CD4-positive, alpha-beta T cell treated with Interleukin-10 for 1 hour (primary cell): ENCODE measurements at places on chromosomes 6 and 20.

GRCh38 chr6:52990342-52990741 is 4.7 kb downstream of the GSTA4 start:
- DNase-seq, result no peak

DNA sequence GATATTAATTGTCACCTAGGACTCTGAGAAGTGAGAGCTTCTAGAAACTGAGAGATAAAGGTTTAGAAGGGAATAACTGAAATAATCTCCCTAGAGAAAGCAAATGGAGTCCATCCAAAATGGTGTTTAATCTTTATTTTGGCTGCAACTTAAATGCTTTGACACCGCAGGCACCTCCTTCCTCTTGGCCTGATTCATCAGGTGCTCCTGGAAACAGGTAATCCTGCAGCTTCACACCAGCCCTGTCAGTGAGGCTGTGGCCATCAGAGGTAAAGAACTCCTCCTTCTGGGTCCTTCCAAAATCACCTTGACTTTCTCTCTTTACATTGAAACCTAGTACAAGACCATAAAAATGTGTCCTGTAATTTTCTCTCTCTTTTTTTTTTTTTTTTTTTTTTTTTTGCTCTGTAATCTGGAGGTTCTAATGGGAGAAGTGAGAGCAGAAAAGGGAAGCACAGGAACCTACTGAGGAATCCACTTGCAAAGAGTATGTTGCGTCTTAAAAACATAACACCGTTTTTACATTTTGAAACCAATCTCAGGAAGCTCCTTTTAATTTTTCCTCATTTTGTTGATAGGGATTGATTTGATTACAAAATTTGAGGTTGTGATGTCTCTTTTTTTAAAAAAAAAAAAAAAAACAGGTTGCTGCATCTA is 124.2 kb downstream of the LRRC1 start:
- DNase-seq, result no peak

GRCh38 chr6:163954088-163954775 is 539.7 kb downstream of the QKI start:
- no peak for DNase-seq

DNA sequence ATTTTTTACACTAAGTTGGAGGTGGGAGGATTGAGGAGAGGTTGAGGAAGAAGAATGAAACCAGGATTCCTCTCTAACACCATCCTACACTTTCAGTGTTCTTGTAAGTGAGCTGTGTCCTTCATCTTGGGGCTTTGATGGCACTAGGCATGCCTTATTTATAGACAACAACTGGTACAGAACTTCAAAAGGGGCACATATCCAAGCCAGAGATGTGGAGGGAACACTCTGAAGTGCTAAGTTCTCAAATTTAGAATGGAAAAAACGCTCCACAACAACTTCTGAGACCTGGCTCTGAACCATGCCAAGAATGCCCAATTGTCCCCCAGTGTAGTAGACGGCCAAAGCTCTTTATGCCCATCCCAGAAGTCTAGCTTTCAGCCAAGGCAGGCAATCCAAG is 16.2 kb upstream of the PKHD1 start:
- DNase-seq, result no peak

DNA sequence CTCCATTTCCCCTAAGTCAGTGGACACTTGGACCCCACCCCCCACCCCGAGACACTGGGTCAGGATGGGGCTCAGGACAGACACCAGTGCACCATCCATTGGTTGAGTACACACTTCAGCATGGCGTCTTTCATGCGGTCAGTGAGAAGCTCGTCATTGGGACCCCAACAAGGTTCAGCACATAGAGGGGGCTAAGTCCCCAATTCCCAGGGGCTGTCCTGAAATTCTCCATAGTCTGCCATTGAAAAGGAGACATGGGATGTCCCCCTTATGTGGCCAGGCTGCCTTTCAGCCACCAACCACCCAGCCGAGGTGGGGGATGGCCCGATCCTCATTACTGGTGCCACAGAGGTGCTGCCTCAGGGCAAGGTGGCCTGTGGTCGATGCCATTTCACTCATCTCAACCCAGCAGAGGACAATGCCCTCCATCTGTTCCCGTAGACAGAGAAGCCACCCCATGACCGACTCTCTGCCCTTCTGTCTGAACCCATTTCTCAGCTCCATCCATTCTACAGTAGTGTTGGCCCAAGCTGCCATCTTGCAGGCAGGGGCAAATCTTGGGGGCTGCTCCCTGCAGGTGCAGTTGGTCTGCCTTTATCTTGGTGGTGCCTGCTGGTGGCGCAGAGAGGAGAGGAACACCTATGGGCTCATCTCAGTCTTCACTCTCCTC is 37.4 kb downstream of the PRR18 start:
- DNase-seq, result no peak

- no peak for DNase-seq
Observed at GRCh38 chr6:21998582-21998981, 298.3 kb downstream of the PRL start.

DNA sequence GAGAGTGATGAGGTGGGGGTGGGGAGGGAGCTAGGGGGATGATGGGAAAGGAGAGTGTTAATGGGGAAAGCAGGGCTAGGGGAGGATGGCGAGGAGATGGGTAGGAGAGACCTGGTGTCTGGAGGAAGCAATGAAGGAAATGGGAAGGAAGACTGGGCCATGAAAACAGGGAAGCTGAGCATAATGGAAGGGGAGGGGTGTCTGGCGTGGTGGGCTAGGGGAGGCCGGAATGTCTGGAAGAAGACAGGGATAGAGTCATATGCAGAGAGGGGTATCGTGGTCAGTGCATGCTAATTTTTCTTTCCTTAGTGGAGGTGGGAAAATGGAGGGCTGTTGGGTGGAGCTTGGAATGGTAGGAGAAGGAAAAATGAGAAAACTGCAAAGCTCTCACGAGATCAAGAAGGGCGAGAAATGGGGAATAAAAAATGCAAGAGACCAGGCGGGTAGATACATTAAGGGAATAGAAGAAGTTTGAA is 423 bp downstream of the KLHDC3 start:
- no peak for DNase-seq

- no peak for DNase-seq
Observed at GRCh38 chr6:162478192-162478671, 249.3 kb downstream of the PRKN start.

DNA sequence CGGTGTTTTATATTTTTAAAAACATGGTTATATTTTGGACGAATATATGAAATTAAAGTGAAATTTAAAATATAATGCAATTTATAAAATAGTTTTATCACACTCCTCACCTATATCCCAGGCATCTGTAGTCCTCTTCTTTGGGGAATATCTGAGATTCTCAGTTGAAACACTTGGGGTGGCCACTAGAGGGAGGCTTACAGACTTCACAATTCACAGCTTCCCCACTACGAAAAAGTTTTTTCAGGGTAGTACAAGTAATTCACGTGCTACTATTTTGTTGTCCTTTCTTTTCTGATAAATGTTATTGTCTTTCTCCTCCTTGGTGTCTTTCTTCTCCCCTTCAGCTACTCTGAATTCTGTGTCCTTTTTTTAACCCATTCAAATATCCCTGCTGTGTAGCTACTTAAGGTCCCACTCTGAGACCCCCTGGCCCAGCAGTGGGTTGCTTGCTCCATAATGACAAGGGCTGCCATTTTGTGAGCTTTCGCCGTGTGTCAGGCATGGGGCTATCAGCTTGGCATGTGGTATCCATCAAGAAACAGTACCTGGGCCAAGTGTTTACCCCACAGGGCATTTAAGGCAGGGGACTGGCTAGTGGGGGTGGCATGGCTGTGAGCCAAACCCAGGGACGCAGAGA is 43.6 kb upstream of the PHACTR3 start:
- DNase-seq, result no peak

GRCh38 chr20:25271486-25272222 is 23.8 kb downstream of the PYGB start:
- DNase-seq, result no peak

DNA sequence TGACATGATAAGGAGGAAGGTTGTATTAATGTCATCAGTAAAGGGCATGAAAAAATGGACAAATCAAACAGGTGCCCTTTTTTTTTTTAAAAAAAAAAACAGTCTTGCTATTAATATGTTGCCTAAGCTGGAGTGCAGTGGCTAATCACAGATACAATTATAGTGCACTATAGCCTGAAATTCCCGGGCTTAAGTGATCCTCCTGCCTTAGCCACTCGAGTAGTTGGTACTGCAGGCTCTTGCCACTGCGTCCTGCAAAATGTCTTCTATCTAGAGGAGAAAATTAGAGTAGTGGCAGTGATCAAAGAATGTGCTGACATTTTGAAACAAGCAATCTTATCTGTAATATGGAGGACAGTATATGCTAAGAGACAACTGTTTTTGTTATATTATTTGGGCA is 127.7 kb downstream of the ASCC3 start:
- no peak for DNase-seq

DNA sequence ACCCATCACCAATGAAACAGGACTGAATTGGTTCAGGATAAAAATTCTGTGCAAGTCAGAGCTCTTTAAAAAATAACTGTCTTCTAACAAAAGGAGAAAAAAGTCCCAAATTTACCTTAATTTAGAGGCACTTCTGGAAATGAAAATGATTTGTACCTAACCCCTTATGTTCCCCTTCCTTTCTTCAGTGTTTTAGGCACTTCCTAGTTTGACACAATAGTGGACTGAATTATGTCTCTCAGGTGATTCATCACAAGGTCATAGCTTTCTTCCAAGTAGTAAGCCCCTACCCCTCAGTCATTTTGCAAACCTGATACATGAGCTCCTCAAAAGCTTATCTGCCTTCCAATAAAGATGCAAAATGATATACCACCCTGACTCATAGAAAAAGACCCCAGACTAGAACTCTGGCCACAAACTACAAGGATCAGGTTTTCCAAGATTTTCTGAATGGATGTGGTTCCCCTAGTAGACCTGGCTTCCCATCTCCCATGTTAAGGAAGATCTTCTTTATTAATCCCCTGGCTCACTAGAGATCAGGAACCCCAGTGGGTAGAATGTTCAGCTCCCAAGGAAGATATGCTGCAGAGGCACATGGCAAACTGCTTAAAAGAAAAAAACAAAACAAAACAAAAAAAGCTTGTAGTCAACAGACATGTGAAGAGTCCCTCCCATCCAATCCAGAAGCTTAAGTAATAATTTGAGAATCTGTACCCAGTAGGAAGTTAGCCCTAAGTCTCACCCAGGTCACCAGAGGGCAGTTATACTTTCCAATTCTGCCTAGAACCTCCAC is 3.6 kb downstream of the PPP1R10 start:
- no peak for DNase-seq

DNA sequence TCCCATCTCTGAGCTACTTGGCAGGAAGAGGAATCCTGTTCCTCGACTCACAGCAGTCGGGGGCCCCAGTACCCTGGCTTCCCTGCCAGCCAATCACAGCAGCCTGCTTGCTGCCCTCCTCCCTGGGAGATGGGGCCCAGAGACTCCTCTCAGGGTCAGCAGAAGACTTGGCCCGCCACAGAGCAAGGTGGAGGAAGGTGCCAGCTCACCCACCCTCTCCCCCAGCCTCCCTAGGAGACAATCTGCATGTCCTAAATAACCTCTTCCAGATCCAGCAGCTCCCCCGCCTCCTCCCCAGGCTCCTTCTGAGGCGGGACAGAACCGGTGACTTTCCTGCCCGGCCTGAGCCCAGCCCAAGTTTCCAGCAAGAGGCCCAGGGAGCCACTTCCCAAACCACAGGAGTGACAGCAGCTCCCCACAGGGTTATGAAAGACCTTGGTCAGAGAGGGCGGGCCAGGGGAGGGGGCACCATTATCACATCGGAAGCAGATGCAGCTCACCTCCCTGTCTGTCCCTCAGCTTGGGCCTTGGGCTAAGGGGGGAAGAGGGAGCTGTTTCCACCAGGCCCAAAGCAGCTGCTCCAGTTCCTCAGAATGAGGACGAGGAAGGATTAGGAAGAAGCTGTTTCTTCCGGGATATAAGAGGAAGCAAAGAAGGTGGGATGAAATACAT is 2.3 kb downstream of the CCND3 start:
- DNase-seq, result no peak

DNA sequence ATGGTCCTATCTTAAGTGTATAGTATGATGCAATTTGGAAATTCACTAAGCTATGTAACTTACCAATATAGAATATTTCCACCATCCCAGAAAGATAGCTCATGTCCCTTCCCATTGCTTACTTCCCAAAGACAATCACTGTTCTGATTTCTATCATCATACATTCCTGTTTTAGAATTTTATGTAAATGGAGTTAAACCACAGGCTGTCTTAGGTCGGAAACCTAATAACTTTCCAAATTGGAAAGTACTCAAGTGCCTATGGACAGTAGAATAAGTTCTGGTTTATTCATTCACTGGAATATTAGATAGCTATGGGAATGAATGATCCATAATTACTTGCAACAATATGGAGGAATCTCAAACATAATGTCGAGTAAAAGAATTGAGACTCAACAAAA is 20.1 kb downstream of the ENPP3 start:
- no peak for DNase-seq

DNA sequence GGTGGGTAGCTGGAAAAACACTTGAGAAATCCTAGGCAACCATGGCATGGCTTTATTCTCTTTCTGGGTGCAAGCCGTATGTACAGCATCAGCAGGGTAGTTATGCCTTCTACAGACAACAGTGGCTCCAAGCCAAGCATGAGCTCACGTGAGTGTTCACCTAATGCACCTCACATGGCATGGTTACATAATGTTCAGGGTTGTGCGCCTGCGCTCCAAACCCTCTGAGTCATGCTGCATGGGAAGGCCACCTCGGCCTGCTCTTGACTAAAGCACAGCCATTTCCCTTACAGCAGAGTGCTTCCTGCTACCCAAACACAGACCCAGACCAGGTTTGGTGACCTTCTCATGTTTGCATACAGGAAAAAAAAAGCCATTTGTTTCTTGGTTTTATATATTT is 96.2 kb downstream of the VIP start:
- DNase-seq, result no peak

- DNase-seq, result no peak
Observed at GRCh38 chr6:22326500-22326899, 29.7 kb upstream of the PRL start.

- no peak for DNase-seq
Observed at GRCh38 chr6:47822856-47823554, 41.2 kb downstream of the OPN5 start.

GRCh38 chr6:74480561-74480960 is 725.3 kb downstream of the COL12A1 start:
- DNase-seq, result no peak

GRCh38 chr6:54044059-54044458 is 67.2 kb upstream of the MLIP start:
- DNase-seq, result no peak

DNA sequence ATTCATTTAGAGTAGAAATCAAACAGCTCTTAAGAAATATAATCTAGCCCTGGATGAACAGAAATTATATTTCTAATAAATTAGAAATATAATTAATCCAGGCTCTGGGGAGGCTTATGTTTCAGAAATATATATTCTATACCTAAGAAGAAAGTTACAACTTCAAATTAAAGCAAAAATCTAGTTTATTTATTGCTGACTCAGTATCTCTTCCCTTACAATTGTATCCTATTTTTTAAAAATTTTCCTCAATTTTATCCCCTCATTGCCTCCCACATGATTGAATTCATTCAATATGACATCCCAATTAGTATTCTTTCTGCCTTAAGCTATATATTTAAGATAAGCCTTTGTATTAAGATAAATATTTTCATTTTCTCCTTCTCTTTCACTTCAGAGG is 71.4 kb downstream of the HS3ST5 start:
- no peak for DNase-seq

GRCh38 chr20:62362991-62363919 is 3.9 kb downstream of the LAMA5 start:
- no peak for DNase-seq

- DNase-seq, result no peak
Observed at GRCh38 chr6:34358389-34358905, 34.0 kb downstream of the NUDT3 start.
